COR-L47 (cell line): ENCODE measurements at places on chromosomes 11 and 22.

- DNase-seq: no peak
These were observed 14.5 kb downstream of the MYH9 start for GRCh38 chr22:36373258-36373579.

DNA sequence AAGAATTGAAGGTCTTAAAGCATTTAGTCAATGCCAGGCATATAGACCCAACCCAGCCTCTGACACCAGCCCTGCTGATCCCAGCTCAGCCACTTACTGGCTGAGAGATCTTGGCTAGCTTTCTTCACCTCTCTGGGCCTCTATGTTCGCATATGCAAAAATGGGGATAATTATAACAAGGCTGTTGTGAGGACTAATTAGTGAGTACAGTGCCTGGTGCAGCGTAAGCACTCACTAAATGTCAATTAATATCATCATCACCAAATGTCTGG lies 10.5 kb downstream of the CHST1 start:
- no peak for DNase-seq

- no peak for DNase-seq
These were observed 2.1 kb downstream of the CORO1B start for GRCh38 chr11:67441098-67441563.

- no peak for DNase-seq
These were observed 8.7 kb downstream of the RASD2 start for GRCh38 chr22:35549328-35549727.

DNA sequence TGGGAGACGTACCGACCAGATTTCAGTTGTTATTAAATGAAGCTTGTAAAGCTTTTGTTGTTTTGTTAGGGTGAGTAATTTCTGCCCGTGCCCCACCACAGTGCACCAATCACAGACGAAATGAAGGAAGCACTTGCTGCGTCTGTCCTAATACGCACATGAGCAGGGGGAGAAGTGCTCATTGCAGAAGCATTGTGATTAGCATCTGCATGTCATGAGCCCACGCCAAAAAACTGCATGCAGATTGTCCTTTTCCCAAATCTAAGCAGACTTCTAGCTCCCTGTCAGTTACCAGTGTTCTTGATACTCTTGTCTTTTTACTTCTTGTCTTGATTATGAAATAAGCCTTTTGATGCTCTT lies 15.5 kb downstream of the RBX1 start:
- no peak for DNase-seq

DNA sequence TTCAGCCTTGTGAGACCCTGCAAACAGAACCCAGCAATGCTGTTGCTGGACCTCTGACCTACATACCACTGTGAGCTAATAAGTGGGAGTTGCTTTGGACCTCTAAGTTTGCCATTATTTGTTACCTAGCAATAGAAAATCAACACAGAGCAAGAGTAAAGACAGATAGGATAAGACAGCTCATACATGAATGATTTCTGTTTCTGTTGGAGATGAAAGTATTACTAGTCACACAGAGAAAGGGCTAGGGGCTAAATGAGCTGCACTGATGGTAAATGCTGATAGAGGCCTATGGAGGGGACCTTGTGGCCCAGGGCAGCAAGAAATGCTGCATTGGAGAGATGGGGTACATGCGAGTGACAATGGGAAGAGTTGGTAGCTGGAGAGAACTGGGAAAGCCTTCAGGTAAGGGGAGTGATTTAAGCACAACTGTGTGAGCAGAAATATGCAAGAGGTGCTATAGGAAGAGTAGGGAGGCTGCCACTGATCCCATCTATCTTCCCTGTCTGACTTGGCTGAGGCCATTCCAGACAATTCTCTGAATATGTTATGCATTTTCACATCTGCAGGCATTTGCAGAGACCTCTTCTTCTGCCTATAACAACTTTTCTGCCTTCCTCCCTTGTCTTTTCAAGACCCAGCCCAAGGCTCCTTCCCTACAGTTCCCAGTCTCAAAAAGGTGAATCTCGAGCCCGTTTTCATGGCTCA lies 46.1 kb upstream of the SYN3 start:
- DNase-seq: no peak

DNA sequence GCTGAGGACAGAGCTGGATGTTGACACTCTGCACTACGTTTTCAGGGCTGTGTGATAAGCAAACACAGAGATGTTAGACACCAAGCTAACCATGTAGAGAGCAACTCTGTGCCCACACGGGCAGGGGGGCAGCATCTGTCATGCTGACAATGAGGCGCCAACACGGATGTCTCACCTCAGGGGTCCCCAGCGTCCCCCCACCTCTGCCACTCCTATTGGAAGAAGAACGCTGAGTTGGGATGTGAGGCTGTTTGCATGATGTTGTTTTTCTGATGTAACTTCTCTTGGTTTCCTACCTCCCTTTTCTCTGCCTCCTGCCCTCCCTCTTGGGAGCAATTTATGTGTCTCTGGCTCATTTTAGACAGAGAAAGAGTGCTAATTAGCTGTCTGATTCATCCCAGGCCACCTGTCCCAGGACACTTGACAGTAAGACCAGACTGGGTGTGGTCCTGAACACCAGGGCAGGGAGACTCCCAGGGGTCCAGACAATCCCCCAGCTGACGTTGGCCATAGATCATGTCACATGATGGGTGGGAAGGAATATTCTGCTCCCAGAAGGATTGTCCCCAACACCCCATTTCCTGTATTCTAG lies 89.2 kb upstream of the NCAM1 start:
- no peak for DNase-seq

- DNase-seq: no peak
These were observed 651 bp upstream of the C11orf42 start for GRCh38 chr11:6204706-6205105.

- no peak for DNase-seq
These were observed 46.3 kb downstream of the IGLL1 start for GRCh38 chr22:23533771-23534191.

- no peak for DNase-seq
These were observed 37.7 kb downstream of the MOB2 start for GRCh38 chr11:1448882-1449281.

- no peak for DNase-seq
These were observed 3.8 kb upstream of the MMP7 start for GRCh38 chr11:102534261-102534872.

DNA sequence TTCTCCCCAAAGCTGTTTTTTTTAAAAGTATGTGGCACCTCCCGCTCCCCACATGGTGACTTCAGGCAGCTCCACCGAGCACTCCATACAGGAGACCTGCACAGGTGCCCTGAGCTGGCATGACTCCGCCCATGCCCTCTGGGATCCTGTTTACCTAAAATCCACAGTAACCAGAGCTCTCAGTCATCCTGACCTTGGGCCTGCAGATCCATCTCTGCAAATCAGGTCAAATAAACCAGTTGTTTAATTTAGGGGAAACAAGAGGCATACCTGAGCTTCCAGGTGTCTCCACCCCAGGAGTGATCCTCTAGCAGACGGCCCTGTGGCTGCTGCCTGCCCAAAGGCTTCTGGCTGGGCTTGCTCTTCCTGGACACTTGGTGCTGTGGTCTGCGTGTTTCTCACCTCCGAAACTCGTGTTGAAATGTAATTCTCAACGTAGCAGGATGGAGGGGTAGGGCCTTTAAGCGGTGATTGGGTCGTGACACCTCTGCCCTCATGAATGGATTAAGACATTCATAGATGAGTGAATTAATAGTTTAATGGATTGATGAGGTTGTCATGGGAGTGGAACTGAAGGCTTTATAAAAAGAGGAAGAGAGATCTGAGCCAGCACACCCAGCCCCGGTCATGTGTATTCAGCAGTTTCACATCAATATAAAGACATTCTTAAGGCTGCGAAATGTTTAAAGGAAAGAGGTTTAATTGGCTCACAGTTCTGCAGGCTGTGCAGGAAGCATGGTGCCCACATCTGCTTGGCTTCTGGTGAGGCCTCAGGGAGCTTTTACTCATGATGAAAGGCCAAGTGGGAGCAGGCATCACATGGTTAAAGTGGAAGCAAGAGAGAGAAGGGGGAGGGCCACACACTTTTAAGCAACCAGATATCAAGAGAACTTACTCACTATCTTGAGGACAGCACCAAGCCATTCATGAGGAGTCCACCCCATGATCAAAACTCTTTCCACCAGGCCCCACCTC lies 34.1 kb downstream of the LINC01488 start:
- no peak for DNase-seq
